ENCODE measurements at places on chromosomes 4 and X. TPM values are rescaled to one million over a fixed set of nuclear protein-coding genes. Genes with fewer than 3 reads are reported as not detected.

Gene ASB9
- 0.18 TPM for total RNA-seq

Gene TMPRSS11A
- total RNA-seq: not detected

Gene MAGEA12
- not detected for total RNA-seq

Gene DLG3
- total RNA-seq: 3.4 TPM

Gene GC
- total RNA-seq: not detected

Gene CLTRN
- total RNA-seq: not detected

Gene MAGEE1
- total RNA-seq: 0.65 TPM

Gene SAGE1
- total RNA-seq: not detected

Gene ZNF280C
- total RNA-seq: 2.9 TPM

Gene CD38
- total RNA-seq: not detected

Gene UGT2B7
- total RNA-seq: not detected

Gene LARP1B
- total RNA-seq: 15.1 TPM

Gene ATP8A1
- 2.3 TPM for total RNA-seq

Gene SPANXA1
- not detected for total RNA-seq

Gene MMRN1
- total RNA-seq: 2.0 TPM

Gene TRPC5OS
- not detected for total RNA-seq

Gene SLC10A6
- total RNA-seq: 0.18 TPM

Gene NRK
- total RNA-seq: 9.6 TPM

Gene GNRHR
- not detected for total RNA-seq

Gene CPLX1
- total RNA-seq: not detected

Gene HSFX2
- total RNA-seq: 0.16 TPM

Gene EREG
- not detected for total RNA-seq

Gene CA5B
- 5.2 TPM for total RNA-seq

Gene PLAC1
- total RNA-seq: not detected

Gene MED28
- 14.4 TPM for total RNA-seq

Gene SPACA5B
- not detected for total RNA-seq

Gene POLA1
- 4.9 TPM for total RNA-seq

Gene GPAT3
- total RNA-seq: 0.72 TPM

Gene CSN1S1
- total RNA-seq: not detected

Gene VEGFD
- total RNA-seq: not detected

Gene CRMP1
- total RNA-seq: 0.72 TPM

Gene LDOC1
- total RNA-seq: 11.2 TPM

Gene ARX
- not detected for total RNA-seq

Gene HDX
- total RNA-seq: 1.8 TPM

Gene FAM156B
- 22.0 TPM for total RNA-seq

Gene TMEM271
- not detected for total RNA-seq

Gene CFI
- total RNA-seq: 10.7 TPM

Gene CABS1
- not detected for total RNA-seq

Gene FOXP3
- total RNA-seq: not detected

Gene NAP1L3
- total RNA-seq: 1.8 TPM
